ENCODE measurements at places on chromosomes 4 and X. TPM values are rescaled to one million over a fixed set of nuclear protein-coding genes. Genes with fewer than 3 reads are reported as not detected.

GRCh38 chrX:129590596-129590995, 50.5 kb downstream of the OCRL start:
- no peak overlapping the region for H3K27ac ChIP-seq
- no peaks in the 10 kb centered on the region for H3K4me1 ChIP-seq
- peaks cover 2% of the 10 kb centered on the region for H3K36me3 ChIP-seq
- H3K4me3 ChIP-seq, result no peak overlapping the region
- DNase-seq, result no peak
- no peaks in the 10 kb centered on the region for H3K27me3 ChIP-seq

The PAGE5 gene
- not detected for total RNA-seq

- H3K4me1 ChIP-seq, result peaks cover 10% of the 10 kb centered on the region
- no peak for DNase-seq
- no peak overlapping the region for H3K27ac ChIP-seq
- no peak overlapping the region for H3K4me3 ChIP-seq
- no peaks in the 10 kb centered on the region for H3K27me3 ChIP-seq
- no peaks in the 10 kb centered on the region for H3K36me3 ChIP-seq
Measured at GRCh38 chr4:165380805-165381204, 2.0 kb downstream of the CPE start.

DNA sequence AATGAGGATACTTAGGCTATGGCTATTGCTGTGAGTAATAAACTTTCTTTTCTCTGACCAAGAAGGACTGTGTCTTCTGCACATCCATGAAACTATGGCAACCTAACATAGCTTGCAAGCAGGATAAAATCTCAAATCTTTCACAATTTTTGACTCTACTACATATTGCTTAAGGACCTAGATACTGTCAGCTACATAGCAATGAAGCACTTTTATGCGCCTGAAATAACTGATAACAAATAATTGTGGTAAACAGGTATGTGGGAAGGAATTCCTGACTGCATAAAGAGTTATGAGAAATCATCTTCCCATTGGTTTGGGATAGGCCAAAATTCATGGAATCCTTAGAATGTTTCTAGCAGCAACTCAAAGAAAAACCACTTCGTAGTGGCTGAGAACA, 41.2 kb upstream of the PDGFC start:
- no peaks in the 10 kb centered on the region for H3K27me3 ChIP-seq
- no peaks in the 10 kb centered on the region for H3K36me3 ChIP-seq
- DNase-seq, result no peak
- H3K4me3 ChIP-seq, result no peak overlapping the region

The FDCSP gene
- not detected for total RNA-seq

The RRH gene
- total RNA-seq, result 0.64 TPM

- H3K36me3 ChIP-seq, result no peaks in the 10 kb centered on the region
- H3K27me3 ChIP-seq, result no peaks in the 10 kb centered on the region
- peak overlapping the region; percentile 99 for H3K27ac ChIP-seq
- H3K4me3 ChIP-seq, result peak overlapping the region; percentile 40
- H3K4me1 ChIP-seq, result peaks cover 93% of the 10 kb centered on the region
Measured at GRCh38 chrX:119682019-119682989, 10.7 kb downstream of the SEPTIN6 start.

DNA sequence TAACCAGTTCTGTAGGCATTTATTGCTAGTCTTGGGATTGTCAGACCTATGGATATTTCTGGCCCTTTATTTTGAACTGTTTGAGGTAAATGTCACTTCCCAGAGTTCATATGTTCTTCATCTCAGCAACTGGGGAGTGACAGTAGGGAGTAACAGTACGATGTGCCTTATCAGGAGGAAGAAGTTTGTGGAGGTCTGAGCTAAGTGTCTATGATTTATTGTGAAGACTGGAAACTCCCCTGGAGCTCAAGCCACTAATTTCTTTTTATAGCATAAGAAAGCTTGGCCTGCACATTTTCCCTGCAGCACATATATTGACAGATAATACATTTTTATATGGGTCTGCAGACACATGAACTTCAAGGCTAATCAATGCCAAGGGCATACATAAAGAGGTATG, 383.8 kb downstream of the GRXCR1 start:
- no peaks in the 10 kb centered on the region for H3K36me3 ChIP-seq
- no peaks in the 10 kb centered on the region for H3K4me1 ChIP-seq
- no peak overlapping the region for H3K4me3 ChIP-seq
- DNase-seq, result no peak
- H3K27me3 ChIP-seq, result no peaks in the 10 kb centered on the region
- no peak overlapping the region for H3K27ac ChIP-seq

GRCh38 chr4:150082241-150082640, 4.0 kb downstream of the DCLK2 start:
- H3K4me1 ChIP-seq, result peaks cover 21% of the 10 kb centered on the region
- no peak overlapping the region for H3K4me3 ChIP-seq
- H3K27ac ChIP-seq, result no peak overlapping the region
- no peaks in the 10 kb centered on the region for H3K27me3 ChIP-seq
